A172 (cell line): ENCODE measurements at places on chromosomes 4 and X. TPM values are rescaled to one million over a fixed set of nuclear protein-coding genes. Genes with fewer than 3 reads are reported as not detected.

IL1RAPL1 gene
- total RNA-seq = 14.9 and 15.5 TPM in 2 replicates

VCX gene
- total RNA-seq = 2.8 and 9.0 TPM in 2 replicates

GLOD5 gene
- total RNA-seq = not detected in 2 replicates

HPGD gene
- 1.0 and 1.3 TPM in 2 replicates for total RNA-seq

XAGE1A gene
- 1.0 TPM in 1 of 2 replicates, not detected in the other for total RNA-seq

RTL9 gene
- 0.02 and 0.03 TPM in 2 replicates for total RNA-seq

IL2RG gene
- 0.22 and 1.4 TPM in 2 replicates for total RNA-seq

ODAPH gene
- not detected in 2 replicates for total RNA-seq

CENPVL1 gene
- total RNA-seq = not detected in 2 replicates

CITED1 gene
- total RNA-seq = 0.43 TPM in 1 of 2 replicates, not detected in the other

CT45A3 gene
- total RNA-seq = not detected in 2 replicates

RGN gene
- not detected in 2 replicates for total RNA-seq

ARL13A gene
- total RNA-seq = not detected in 2 replicates

AFF2 gene
- total RNA-seq = under 0.01 and 0.02 TPM in 2 replicates

NKX3-2 gene
- total RNA-seq = 0.03 and 0.55 TPM in 2 replicates

FGFRL1 gene
- 85.0 and 102 TPM in 2 replicates for total RNA-seq

HOPX gene
- total RNA-seq = not detected in 2 replicates

TMPRSS11F gene
- not detected in 2 replicates for total RNA-seq

ZNF711 gene
- not detected in 2 replicates for total RNA-seq

SPINK2 gene
- not detected in 2 replicates for total RNA-seq

ZNF732 gene
- not detected in 2 replicates for total RNA-seq

OCRL gene
- total RNA-seq = 9.7 and 10.1 TPM in 2 replicates

ACE2 gene
- not detected in 2 replicates for total RNA-seq

TRIM61 gene
- total RNA-seq = not detected in 2 replicates

TMPRSS11B gene
- not detected in 2 replicates for total RNA-seq

FRMD7 gene
- not detected in 2 replicates for total RNA-seq

APLN gene
- total RNA-seq = 0.31 and 0.65 TPM in 2 replicates

CPZ gene
- 3.1 TPM in 2 replicates for total RNA-seq

XAGE1B gene
- total RNA-seq = 1.3 and 6.4 TPM in 2 replicates

ETNPPL gene
- total RNA-seq = not detected in 2 replicates

RPL10 gene
- 2,649 and 4,739 TPM in 2 replicates for total RNA-seq

LNX1 gene
- 1.2 and 1.9 TPM in 2 replicates for total RNA-seq

SMIM31 gene
- not detected in 2 replicates for total RNA-seq

VSIG4 gene
- not detected in 2 replicates for total RNA-seq

FMR1NB gene
- not detected in 2 replicates for total RNA-seq

PPP1R3F gene
- total RNA-seq = 8.0 and 11.1 TPM in 2 replicates

REELD1 gene
- total RNA-seq = not detected in 2 replicates

ARSJ gene
- total RNA-seq = 6.5 and 8.8 TPM in 2 replicates
